Amniotic epithelial cell (primary cell): ENCODE measurements at places on chromosomes 1 and 21.
A peak's percentile ranks its signal among the peaks of the same experiment; 100 is the strongest.

- peak; percentile 51 for DNase-seq
Observed at GRCh38 chr21:28725396-28725795, 267.3 kb downstream of the LTN1 start.

GRCh38 chr1:228037401-228038386 lies 30.9 kb downstream of the WNT3A start:
- peak; percentile 2 for DNase-seq

GRCh38 chr1:53285969-53286760 lies 41.7 kb downstream of the LRP8 start:
- DNase-seq: no peak

- peak; percentile 36 for DNase-seq
Observed at GRCh38 chr1:225426395-225427234, 1.2 kb downstream of the LBR start.

DNA sequence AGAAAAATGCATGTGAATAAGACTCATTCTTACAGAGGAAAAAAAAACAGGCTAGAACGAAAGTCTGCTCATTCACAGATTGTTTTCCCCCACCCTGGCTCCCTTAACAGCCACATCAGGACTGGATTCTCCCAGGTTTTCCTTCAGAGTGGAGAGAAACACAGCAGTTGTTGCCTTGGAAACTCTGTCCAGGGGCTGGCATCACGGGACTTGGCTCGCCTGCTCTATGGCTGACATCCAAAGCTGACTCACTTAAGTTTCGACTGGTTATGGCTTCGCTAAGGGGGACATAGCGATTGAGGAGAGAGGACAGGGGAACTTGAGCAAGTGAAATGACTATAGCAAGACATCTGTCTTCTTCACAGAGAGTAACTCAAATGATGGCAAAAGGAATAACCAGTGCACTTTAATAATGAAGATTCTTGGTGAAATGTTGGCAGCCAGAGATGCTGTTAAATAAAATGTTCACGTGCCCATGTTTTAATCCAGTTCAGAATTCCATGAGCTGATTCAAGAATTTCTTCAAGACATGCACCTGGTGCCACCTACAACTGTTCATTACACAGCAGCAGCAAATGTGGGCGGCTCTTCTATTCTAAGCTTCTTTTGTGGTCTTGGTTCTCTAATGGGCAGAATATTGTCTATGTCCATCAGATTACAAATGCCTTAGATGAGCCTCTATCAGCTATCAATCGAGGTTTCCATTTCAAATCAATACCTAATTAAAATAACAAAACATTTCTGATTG lies 21.8 kb downstream of the MIS18A start:
- DNase-seq: peak; percentile 88

- no peak for DNase-seq
Observed at GRCh38 chr21:41630917-41631316, 123.0 kb upstream of the TMPRSS2 start.

- DNase-seq: peak; percentile 96
Observed at GRCh38 chr1:91804546-91805023, 81.4 kb downstream of the TGFBR3 start.

- no peak for DNase-seq
Observed at GRCh38 chr1:25195835-25196234, 36.5 kb downstream of the SYF2 start.

DNA sequence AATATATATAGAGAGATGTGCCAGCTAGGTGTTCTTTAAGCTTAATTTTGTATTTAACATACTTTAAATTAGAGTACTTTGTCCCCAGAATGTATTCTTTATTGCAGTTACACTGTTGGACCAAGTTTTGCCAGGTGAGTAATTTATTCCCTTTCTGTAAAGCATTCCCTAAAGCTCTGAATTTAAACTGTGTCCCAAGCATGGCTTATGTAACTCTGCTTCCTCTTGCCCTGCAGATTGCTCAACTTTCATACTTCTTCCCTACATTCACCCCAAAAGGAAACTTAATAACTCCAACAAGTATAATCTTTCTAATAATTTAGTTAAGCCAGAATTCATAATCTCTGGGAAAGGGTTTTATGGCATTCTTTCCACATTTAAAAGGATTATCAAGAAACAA lies 5.6 kb downstream of the LYPLAL1 start:
- peak; percentile 47 for DNase-seq

DNA sequence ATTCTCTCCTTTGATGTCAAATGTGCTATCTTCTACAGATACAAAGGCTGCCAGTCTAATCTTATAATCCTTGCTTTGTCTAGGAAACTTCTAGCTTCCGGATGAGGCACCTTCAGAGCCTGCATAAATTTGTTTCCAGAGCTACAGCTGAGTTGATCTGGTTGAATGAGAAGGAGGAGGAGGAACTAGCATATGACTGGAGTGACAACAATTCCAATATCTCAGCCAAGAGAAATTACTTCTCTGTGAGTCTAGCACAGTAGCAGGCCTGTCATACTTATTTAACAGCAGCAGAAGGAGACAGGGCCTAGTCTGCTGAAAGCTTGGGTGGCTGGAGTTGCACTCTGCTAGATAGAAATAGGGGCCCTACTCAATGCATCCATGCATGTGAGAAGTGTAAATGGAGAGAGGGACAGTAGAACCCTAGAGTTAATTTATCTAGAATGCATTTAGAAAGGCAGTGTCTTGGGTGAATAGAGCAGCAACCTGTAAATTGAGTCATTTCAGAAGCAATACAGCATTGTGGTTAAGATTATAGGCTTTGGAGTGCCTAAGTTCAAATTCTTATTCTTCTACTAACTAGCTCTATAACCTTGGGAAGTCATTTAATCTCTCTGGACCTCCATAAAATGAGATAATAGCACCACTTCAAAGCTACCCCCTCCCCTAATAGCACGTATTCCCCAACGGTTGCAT lies 89.0 kb downstream of the MACF1 start:
- DNase-seq: peak; percentile 49

DNA sequence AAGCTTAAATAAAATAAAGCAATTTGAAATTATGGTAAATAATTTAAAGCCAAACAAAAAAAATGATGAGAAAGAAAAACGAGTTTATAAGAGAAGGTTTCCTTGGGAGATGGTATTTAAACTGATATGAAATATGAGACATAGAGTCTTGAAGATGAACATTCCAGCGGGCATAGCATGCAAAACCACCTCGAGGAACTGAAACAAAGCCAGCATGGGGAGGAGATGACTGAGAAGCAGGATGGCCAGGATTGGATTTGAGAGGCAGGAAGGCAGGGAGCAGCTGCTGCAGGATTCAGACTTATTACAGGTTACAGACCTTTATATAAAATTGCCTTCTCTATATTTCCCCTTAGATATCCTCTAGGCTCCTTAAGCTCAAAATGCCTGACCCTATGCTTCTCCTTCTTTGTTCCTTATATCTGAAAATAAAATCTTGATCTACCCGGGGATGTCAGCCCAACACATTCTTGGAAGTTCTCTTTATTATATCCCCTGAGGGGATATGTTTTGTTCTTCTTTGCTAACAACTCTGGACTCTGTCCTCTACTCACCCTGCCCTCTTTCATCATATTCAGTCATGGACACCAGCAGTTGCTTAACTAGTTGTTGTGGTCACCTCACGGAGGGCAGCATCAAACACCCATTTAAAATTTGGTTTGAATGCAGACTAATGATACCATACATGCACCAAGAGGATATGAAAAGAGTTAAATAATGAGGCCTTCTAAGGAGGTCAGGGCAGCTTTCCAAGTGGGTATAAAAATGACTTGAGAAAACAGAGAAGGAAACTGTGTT lies 719.1 kb upstream of the B3GALT2 start:
- DNase-seq: peak; percentile 49

GRCh38 chr1:41639332-41639936 lies 155.0 kb upstream of the EDN2 start:
- DNase-seq: no peak

DNA sequence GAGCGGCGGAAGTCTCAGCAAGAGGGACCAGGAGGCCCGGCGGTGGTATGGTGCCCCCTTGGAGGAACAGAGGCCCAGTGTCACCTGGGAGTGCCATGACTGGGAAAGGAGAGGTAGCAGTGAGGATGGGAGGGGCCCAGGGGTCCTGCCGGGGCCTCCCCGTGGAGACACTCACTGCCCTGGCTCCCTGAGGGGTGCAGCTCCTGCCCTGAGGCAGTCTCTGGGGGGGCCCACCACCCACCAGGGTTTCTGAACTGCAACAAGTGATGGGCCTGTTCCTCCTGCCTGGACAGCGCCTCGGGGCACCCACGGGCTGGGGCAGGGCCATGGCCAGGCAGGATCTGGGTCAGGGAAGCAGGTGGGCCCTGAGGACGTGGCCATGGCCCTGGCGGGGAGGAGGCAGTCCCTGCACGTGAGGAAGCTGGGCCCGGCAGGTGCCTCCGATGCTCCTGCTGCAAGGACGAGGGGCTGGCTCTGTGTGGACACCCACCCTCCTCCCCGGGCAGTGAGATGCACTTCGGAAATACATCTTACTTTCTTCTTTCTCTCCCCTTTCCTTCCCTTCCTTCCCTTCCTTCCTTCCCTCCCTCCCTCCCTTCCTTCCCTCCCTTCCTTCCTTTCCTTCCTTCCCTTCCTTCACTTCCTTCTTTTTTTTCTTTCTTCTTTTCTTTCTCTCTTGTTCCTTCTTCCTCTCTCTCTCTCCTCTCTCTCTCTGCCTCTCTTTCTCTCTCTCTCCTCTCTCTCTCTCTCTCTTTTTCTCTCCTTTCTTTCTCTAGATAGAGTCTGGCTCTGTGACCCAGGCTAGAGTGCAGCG lies 66.6 kb downstream of the MORN1 start:
- no peak for DNase-seq

DNA sequence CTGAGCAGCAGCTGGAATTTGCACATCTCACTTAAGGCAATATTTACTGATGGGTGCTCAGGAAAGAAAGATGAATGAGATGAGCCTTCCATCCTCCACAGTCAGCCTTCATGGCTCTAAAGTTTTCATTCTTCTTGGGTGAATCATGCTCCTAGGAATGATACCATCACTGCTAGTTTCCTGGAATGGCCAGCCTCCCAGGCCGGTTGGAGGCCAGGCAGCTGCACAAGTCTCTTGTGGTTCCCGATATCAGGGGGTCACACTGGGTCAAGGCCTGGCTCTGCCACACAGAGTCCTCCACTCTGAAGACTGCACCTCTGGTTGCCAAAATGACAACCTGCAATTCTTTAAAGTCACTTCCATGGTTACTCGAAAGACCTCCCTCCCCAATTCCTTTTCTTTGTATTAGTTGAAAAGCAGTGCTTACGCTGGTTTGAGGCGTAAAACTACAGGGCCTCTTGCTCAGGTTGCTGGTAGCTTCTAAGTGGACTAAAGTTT lies 46.2 kb upstream of the PALMD start:
- peak; percentile 96 for DNase-seq

DNA sequence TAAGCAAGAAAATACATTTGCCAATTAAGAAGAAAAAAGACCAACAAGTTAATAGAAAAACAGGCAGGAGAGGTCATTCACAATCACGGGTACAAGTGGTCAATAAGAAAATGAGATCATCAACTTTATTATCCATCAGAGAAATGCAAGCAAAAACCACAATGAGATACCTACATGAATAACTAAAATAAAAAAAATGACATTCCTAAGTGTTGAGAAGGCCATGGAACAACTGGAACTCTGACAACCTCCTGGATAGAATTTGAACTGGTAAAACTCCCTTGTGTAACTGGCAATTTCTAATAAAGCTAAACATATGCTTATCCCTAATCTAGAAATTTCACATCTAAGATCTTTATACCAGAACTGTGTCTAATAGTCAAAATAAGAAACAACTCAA lies 135.4 kb upstream of the BACE2 start:
- no peak for DNase-seq

- DNase-seq: peak; percentile 17
Observed at GRCh38 chr1:145858238-145858900, 512 bp downstream of the PIAS3 start.

GRCh38 chr1:38326856-38327255 lies 280.3 kb upstream of the POU3F1 start:
- no peak for DNase-seq

- DNase-seq: no peak
Observed at GRCh38 chr1:233723387-233723786, 109.5 kb downstream of the KCNK1 start.

DNA sequence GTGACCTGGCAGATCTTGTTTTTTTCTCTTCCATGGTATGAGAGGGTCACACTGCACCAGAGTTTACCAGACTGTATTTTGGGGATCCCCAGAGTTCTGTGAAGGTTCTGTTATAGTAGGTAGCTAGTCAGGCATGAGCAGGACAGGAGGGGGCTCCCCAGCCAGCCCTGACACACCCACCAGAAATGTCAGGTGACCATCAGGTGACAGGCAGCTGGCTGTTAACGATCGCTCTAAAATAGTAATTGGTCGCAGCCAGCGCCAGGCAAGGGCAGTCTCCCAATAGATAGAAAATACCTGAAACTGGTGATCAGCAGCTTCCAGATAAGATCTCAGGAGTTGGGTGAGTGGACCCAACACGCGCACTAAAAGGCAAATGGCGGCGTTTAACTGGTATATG lies 264.9 kb downstream of the RHOU start:
- no peak for DNase-seq

DNA sequence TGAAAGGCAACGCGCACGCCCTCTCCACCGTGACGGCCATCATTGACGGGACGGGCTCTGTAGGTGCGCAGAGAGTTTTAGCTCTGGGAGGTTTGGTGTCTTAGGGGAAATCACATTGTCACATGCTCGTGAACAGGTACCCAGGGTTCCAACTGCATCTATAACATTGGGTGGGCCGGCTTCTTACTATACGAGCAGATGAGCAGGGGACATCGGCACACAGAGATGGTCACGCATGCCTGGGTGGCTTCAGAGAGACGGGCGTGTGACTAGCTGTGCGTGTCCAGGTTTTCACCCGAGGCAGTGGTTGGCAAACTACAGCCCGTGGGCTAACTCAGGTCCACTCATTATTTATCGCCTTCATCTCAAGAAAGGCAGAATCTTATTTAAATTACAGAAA lies 54.7 kb downstream of the SLC37A1 start:
- DNase-seq: no peak

DNA sequence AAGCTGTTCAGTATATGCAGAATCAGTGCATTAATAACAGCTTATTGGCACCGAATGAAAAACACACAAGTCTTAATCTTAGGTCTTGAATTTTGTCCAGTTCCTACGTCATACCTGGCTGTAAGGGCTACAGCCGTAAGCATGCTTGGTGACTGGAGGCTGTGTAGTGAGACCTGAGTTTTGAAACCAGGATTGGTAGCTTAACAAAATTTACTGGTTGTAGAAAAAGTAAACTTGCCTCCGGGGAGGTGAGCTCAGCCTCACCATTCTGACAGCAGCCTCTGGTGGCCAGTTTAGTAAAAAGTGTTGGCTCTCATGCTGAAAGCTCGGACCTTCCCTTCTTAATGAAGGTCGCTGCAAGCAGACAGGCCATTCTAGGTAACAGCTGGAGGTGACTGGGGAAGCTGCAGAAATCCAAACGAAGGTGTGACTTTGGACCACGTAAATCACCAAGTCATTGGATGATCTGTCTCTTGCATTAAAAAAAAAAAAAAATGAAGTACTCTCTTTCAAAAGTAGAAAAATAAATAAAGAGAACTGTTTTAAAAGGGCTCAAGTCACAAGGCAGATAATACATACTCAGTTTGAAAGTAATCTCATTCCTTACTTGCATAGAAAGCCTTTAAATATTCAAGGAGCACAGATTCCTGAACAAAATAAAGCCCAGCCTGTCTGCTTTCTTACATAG lies 48.9 kb downstream of the HLCS start:
- DNase-seq: peak; percentile 59
